Esophagus squamous epithelium (tissue), 5 donors: ENCODE measurements at places on chromosomes 7 and 10.

GRCh38 chr10:72097448-72098300 lies 9.3 kb upstream of the SPOCK2 start:
- DNase-seq: no peak

DNA sequence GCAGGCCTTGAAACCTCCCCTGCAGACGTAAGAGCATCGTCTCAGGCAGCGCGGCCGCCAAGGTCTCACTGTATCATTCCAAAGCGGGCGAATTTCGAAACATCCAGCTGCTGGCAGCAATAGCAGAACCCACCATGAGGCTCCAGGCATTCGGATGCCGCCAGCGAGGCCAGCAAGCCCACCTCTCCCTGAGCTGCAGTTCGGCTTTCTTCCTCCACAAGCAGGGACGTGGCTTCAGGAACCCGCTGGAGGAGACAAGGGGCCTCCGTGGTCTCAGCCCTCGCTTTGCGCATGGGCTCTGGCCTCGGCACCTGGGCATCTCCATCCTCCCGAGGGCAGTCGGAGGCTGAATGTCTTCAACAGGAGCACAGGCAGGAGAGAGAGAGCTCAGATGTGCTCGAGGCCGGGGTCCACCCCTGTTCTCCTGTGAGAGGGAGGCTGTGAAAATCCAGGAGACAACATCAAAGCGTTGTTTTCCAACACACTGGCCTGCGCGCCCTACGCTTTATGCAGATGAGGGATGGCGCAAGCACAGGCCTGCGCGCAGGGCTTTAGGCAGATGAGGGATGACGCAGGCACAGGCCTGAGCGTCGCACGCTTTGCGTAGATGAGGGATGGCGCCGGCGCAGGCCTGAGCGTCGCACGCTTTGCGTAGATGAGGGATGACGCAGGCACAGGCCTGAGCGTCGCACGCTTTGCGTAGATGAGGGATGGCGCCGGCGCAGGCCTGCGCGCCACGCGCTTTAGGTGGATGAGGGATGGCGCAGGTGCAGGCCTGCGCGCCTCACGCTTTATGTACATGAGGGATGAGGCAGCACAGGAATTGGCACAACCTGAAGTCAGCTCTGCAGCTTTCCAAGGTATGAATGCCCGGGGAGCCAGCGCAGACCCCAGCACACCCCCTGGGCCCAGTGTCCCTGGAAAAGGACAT lies 103.2 kb downstream of the WDR37 start:
- DNase-seq: no peak

DNA sequence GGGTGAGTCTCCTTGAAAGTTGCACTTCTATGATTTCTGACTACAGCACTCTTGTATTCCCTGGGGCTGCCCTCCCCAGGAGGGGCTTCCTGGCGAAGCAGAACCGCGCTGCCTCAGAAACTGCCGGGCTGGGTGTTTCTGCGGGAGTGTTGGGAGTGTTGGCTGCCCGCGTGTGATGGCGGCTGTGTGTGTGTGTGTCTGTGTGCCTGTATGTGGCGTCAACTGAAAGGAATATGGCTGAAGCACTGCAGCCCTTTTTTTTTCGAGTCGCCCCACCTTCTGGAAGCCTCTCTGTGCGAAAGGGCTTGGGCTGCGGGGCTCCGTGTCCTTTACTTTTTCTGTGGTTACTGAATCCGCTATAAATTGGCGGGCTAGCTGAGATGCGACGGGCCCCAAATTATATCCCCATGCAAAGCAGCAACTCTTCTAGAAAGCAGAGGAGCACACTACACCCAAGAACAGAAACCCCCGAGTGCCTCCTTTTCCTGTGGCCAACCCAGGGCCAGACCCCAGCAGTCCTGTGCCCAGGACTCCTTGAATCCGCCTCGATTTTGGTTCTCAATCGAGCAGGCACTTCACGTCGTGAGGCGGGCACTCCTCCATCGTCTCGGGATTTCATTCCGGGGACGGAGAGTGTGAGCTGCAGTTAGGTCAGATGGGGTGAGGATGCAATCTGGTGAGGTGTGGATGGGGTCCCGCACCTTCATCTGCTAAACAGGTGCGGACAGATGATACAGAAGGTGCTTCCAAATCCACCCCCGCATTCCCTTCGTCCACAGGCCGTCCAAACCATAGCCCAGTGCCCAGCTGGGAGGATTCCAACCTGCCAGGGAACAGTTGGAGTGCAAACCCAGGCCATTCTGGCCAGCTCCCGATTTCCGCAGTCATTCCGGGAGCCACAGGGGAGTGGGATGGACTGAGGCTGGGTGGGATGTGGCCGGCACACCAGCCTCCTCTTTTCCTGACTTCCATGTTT lies 22.5 kb upstream of the ZNF273 start:
- no peak for DNase-seq

DNA sequence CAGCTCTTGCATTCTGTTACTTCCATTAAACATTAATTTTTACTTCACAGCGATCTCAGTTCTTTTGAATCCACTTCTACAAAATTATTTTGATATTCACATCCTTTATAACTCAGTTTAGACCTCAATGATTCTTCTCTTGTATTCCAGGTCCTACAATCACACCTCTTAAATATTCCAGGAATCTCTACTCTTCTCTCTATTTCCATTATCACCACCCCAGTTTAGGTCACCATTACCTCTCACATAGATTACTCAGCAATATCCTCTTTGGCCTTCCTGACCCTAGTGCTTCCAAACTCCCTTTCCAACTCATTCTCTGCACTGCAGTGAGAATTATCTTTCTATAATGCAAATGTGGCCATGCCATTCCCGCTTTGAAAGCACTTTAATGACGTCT lies 27.1 kb upstream of the GPR37 start:
- no peak for DNase-seq

DNA sequence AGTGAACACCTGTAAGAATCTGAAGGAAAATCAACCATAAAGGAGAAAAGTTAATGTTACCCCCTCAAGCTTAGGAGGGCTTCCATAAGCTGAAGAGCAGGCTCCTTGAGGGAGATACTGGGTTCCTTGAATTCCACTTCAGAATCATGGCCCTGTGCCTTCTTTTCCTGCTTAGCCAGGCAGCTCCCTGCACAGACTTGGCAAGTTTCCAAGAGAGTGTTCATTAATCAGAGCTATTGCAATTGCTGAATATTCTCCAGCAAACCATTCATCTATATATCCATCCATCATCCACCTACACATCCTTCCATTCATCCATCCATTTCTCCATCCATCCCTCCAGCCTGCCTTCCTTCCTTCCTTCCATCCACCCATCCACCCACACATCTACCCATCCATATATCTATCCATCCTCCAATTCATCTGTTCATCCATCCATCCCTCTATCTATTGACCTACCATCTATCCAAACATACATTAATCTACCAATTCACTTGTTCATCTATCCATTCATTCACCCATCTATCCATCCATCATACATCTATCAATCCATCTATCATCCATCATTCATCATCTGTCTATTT lies 574.4 kb downstream of the PTPRN2 start:
- no peak for DNase-seq

DNA sequence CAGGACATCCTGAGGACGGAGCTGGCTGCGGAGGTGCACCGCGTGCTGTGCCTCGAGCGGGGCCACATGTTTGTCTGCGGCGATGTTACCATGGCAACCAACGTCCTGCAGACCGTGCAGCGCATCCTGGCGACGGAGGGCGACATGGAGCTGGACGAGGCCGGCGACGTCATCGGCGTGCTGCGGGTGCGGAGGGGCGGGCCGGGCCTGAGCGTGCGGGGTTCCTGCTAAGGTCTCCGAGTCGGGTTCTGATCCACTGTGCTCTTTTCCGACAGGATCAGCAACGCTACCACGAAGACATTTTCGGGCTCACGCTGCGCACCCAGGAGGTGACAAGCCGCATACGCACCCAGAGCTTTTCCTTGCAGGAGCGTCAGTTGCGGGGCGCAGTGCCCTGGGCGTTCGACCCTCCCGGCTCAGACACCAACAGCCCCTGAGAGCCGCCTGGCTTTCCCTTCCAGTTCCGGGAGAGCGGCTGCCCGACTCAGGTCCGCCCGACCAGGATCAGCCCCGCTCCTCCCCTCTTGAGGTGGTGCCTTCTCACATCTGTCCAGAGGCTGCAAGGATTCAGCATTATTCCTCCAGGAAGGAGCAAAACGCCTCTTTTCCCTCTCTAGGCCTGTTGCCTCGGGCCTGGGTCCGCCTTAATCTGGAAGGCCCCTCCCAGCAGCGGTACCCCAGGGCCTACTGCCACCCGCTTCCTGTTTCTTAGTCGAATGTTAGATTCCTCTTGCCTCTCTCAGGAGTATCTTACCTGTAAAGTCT lies 10.4 kb downstream of the ATG9B start:
- peak; percentile 29 for DNase-seq

DNA sequence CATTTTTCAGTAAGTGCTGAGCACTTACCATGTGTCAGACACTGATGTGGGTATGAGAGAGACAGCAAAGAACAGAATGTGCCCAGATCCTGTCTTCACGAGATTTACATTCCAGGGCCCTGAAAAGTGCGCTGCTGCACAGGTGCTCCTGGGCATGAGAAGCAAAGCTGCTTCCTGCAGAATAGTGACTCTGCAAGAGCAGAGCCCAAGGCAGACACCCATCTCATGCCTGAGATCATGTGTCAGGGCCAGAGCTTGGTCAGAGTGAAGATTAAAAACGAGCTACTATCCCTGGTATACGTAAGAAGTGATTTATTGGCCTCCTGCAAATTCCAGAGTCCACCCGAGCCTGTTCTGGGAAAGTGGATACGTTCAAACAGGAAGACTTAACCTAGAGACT lies 824.4 kb downstream of the GRID1 start:
- DNase-seq: no peak

- no peak for DNase-seq
These were observed 79.3 kb upstream of the IL6 start for GRCh38 chr7:22647451-22648257.

DNA sequence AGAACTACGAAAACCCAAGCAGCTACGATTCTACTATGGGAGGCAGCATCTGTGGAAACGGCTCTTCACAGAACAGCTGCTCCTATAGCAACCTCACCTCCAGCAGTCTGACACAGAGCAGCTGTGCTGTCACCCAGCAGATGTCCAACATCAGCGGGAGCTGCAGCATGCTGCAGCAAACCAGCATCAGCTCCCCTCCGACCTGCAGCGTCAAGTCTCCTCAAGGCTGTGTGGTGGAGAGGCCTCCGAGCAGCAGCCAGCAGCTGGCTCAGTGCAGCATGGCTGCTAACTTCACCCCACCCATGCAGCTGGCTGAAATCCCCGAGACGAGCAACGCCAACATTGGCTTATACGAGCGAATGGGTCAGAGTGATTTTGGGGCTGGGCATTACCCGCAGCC lies 81.6 kb upstream of the SAMD8 start:
- no peak for DNase-seq

GRCh38 chr10:71865561-71866041 lies 14.6 kb upstream of the PSAP start:
- no peak for DNase-seq

- DNase-seq: no peak
These were observed 81.7 kb downstream of the DLG5 start for GRCh38 chr10:77844713-77845445.

DNA sequence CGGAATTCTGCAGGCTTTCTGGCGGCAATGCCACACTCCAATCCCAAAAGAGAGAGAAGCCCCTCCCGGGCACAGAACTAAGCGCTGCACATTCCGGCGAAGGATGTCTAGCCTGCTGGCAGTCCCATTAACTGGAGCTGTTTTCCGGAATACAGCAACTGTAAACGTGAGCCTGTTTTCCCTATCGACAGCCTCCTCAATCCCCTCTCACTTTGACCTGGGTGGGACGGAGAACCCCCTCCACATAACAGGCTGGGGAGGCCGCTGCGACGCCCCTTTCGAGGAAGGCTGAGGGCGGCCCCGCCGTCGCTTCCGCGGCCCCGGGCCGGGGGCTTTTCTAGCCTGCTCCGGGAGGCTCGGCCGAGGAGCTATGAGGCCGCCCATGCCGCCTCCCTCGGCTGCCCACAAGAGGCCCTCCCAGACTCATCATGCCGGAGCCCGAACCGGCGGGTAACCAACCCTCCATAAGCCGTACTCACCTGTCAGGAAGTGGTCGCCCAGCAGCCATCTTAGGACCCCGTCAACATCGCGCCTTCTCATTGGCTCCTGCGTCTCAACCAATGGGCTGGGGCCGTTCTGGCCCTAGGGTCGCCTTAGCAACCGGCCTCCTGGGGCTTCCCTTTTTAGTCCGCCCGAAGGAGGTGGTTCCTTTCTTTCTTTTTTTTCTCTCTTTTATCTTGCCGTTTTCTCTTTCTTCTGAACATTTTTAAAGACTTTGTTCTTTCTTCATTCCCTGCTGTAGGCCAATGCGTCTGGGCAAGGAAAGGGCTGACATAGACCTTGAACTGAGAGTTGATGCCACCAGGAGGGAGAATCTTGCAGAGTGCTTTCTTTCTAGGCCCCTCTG lies at the start of gene FAM204A:
FAM204A (minus strand) TSS at position 534 of the 847 bp plus-strand sequence. CDS start 5,909 bp downstream, outside the sequence.
- peak; percentile 68 for DNase-seq

DNA sequence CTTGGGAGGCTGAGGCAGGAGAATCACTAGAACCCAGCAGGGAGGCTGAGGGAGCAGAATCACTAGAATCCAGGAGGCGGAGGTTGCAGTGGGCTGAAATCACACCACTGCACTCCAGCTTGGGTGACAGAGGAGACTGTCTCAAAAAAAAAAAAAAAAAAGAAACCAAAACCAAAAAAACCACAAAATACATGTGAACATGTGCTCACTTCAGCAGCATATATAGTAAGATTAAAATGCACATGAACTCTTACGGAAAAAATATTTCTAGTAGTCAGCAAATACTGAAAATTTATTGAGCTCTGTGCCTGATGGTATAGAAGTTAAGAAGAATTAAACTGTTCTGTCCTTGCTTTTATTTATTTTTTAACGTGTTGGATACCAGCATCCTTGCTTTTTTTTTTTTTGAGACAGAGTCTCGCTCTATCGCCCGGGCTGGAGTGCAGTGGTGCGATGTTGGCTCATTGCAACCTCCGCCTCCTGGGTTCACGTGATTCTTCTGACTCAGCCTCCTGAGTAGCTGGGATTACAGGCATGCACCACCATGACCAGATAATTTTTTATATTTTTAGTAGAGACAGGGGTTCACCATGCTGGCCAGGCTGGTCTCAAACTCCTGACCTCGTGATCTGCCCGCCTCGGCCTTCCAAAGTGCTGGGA lies 9.6 kb upstream of the ZNF487 start:
- DNase-seq: no peak

DNA sequence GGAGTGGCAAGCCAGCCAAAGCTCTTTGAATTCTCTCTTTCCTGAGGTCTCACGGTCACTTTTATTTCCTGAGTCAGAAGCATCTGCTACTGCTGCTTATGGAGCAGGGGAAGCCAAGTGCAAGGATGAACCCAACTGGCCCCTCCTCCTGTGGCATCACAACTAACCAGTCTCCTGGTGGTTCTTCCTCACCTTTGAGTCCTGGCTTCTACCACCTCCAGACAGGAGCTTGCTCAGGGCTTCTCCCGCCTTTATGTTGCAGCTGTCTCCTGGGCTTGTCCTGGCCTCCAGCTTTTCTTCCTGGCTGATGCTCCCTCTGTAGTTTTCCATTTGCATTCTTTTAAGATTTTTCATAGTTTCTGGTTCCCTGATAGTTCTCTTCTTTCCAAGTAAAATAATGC lies 349.7 kb upstream of the NRP1 start:
- DNase-seq: no peak

GRCh38 chr10:126564326-126564888 lies 106.1 kb downstream of the C10orf90 start:
- DNase-seq: no peak

GRCh38 chr10:70804421-70804808 lies 11.3 kb upstream of the SGPL1 start:
- DNase-seq: no peak

- DNase-seq: no peak
These were observed 18.1 kb upstream of the GSTK1 start for GRCh38 chr7:143245123-143245522.
